ENCODE measurements at places on chromosomes 13 and 19. TPM values are rescaled to one million over a fixed set of nuclear protein-coding genes. Genes with fewer than 3 reads are reported as not detected.

Gene APOC4
- total RNA-seq = not detected

Gene C19orf85
- 0.10 TPM for total RNA-seq

Gene NTF4
- total RNA-seq = not detected

Gene PVR
- 110 TPM for total RNA-seq

Gene ZFP14
- total RNA-seq = 1.3 TPM

Gene CYP2A7
- not detected for total RNA-seq

Gene FOSB
- total RNA-seq = 0.30 TPM

Gene PTGER1
- 0.43 TPM for total RNA-seq

Gene TYROBP
- total RNA-seq = not detected

Gene ICAM5
- total RNA-seq = 0.31 TPM

Gene TMEM38A
- total RNA-seq = 0.94 TPM

Gene CD37
- not detected for total RNA-seq

Gene DAND5
- total RNA-seq = 0.31 TPM

Gene SPTBN4
- total RNA-seq = not detected

Gene ZSWIM9
- total RNA-seq = 1.7 TPM

Gene SHISA7
- total RNA-seq = not detected

Gene ZFP82
- total RNA-seq = 1.9 TPM

Gene ZNF428
- 23.6 TPM for total RNA-seq

Gene FAM124A
- total RNA-seq = 1.6 TPM

Gene OR10H1
- total RNA-seq = not detected

Gene OR7D2
- not detected for total RNA-seq

Gene EDNRB
- not detected for total RNA-seq

Measured in HT1080 (cell line).